ENCODE measurements at places on chromosomes 7 and 10.

DNA sequence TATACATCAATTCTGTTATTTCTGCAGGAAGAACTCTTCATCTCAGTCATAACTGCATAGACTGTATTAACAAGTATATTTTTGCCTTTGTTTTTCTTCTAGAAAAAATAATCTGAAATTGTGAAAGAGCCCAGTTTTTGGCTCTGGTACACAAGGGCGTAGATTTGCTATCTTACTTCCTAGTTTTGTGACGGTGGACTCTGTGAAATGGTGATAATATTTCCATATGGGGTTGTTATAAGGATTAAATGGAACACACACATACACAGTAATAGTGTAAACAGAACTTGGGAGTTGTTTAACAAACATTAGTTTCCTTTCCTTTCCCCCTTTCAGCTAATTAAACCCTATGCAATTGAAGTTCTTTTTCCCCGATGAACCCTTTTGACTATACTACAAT lies 108.7 kb downstream of the MKLN1 start:
- no peak for DNase-seq

GRCh38 chr10:34726862-34727261 lies 88.2 kb downstream of the PARD3 start:
- DNase-seq: no peak

DNA sequence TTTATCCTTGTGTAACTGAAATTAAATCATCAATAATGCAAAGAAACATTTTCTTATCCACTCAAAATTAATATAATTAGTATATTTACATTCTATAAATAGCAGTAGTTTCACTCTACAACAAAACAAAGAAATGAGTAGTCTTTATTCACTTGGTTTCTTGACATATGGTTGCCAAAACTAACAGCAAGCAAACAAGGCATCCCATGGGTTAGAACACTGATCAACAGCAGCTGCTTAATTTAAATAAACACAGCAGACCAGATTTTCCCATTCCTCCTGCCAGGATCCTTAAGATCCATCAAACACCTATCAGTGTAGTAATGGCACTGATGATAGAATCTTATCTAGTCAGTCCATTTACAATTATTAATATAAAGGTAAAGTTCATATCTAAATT lies 22.1 kb downstream of the NCAPG2 start:
- DNase-seq: no peak

GRCh38 chr7:10708447-10708846 lies 265.2 kb upstream of the PHF14 start:
- no peak for DNase-seq

GRCh38 chr10:97843281-97843671 lies 6.4 kb upstream of the GOLGA7B start:
- no peak for DNase-seq

- no peak for DNase-seq
Observed at GRCh38 chr10:104317726-104318299, 20.5 kb downstream of the ITPRIP start.

DNA sequence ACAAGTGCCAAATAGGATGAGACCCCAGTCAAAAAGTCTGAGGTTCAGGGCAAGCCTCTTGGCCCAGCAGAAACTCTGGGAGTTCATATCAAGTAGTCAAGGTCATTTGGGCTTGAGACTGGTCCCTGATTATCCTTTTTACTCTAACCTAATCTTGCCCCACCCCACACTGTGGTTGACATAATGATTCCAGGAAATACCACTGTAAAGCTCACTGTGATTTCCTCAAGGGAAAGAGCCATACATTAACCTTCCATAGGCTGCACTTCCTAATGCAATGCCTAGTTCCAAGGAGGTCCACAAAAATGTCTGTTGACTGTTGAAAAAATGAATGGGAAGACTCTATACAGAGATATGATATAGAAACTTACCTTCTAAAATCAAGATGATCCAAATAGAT lies 52.9 kb upstream of the CHCHD3 start:
- no peak for DNase-seq

DNA sequence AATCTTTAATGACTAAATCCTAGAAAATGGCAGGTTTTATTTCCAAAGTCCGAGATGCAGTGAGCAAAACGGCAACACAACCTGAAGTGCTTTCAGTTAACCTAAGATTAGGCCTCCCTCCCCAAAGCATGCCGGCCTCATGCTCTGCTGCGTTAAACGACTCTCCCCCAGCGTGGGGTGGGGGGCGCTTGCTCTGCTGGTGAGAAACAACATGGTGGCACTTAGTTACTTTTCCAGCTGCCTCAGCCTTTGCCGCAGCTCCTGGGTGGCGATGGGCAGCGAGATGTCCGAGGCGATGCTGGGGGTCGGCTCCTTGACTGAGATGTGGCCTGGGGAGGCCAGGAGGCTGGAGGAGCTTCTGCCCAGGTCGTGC lies 36.7 kb upstream of the NCAPG2 start:
- no peak for DNase-seq

- no peak for DNase-seq
Observed at GRCh38 chr10:111338805-111339204, 262.0 kb downstream of the ADRA2A start.

DNA sequence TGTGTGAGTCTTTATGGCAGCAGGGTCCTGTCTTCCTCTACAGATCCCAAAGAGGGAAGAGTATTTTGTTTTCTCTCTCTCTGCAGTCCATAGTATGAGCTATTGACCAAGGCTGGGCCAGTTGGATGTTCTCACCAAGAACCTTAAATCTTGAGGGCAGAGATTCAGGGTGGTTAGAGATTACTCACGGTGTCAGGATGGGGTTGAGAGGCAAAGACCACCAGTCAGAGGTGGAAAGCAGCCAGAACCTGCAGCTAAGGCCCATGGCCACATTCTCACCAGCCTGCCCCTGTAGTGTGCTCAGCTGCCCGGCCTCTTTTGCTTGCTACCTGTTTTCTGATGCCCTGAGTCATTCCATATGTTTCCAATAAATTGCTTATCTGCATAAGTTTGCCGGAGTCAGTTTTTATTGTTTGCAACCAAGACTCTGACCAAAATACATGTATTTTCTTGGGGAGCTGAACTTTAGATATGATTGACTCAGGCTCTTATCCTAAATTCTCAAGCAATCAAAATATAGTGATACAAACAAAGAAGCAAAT lies 67.0 kb downstream of the MAP3K8 start:
- no peak for DNase-seq

Measured in activated naive CD4-positive, alpha-beta T cell (primary cell).